ENCODE measurements at places on chromosomes 1 and 21. TPM values are rescaled to one million over a fixed set of nuclear protein-coding genes. Genes with fewer than 3 reads are reported as not detected.

Gene CTPS1
- 22.5 TPM for polyA plus RNA-seq

Gene CSMD2
- polyA plus RNA-seq = 0.11 TPM

Gene S100A6
- 1,213 TPM for polyA plus RNA-seq

Gene CAPN8
- not detected for polyA plus RNA-seq

Gene C1orf198
- 72.8 TPM for polyA plus RNA-seq

Gene ECM1
- 15.6 TPM for polyA plus RNA-seq

Gene CFAP74
- polyA plus RNA-seq = not detected

Gene PLA2G2A
- polyA plus RNA-seq = 112 TPM

Gene SIM2
- polyA plus RNA-seq = not detected

DNA sequence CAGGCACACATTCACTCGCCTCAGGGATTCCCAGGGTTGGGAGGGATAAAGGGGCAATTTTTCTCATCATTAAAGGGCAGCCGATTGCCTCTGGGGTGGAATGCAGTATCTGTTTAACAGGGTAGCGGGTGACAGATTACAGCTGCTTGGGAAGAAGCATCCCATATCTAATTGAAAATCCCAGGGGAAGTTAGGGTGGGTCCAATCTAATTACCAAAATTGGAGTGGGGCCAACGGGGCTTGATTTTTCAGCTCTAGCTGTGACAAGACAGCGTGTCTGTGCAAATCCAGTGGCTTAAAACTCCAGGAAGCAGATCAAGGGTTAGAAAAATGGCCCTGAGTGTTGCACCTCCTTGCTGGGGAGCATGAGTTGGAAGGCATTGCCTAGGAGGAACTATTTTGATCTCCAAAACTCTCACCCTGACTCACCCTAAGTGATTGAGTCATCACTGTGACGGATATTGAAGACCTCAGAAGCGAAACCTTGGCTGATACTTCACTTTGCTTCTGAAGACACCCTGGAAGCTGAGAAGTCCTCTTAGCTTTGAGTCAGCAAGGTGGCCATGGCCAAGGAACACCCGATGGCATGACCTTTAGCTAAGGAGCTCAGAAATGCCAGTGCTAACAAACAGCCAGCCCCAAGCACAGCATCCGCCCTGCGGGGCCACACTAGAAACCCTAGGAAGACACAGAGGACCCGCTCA lies 46.0 kb downstream of the GRHL3 start:
- no peak for DNase-seq

GRCh38 chr1:94843846-94844245 lies 23.7 kb downstream of the SLC44A3 start:
- no peak for DNase-seq

GRCh38 chr1:156491151-156491949 lies 9.2 kb downstream of the MEF2D start:
- no peak for DNase-seq

- DNase-seq = no peak
Measured at GRCh38 chr1:206963119-206963712, 7.0 kb downstream of the FCAMR start.

GRCh38 chr1:79797487-79797886 lies 791.0 kb upstream of the ADGRL4 start:
- DNase-seq = no peak

DNA sequence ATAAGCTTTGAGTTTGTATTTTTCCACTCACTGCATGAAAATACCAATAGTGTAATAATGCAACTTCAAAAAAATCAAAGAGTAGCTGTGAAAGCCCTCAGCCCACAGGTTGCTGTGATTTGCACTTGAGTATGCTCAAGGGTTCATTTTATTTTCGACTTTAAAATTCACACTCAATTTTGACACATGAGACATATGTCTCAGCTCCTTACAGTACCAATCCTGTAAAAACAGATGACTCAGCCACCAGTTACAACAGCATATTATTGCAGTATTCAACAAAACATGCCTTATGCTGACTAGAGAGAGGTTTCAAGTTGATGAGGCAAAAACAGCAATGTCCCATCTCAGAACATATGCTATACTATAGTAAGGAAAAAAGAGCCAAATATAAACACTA lies 66.1 kb downstream of the CYYR1 start:
- no peak for DNase-seq

DNA sequence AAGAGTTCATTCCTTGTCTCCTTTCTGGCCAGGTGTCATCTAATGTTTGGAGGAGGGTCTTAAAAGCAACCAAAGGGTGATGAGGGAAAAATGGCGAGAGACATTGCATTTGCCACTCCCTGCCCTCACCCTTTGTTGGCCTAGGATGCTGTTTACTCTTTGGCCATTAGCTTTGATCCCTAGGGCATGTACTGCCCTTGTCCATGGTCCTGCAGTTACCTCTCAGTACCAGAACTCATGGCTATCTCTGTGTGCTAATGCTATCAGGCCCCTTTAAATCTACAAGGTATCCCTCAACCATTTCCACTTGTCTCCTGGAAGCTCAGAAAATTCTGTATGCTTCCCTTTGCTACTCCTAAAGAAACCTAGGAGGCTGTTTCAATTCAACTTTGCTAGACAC lies 424.8 kb upstream of the PLXNA2 start:
- no peak for DNase-seq

GRCh38 chr21:25772686-25773085 lies 37.9 kb downstream of the GABPA start:
- no peak for DNase-seq

GRCh38 chr1:72241397-72241796 lies 40.9 kb downstream of the NEGR1 start:
- DNase-seq = no peak

DNA sequence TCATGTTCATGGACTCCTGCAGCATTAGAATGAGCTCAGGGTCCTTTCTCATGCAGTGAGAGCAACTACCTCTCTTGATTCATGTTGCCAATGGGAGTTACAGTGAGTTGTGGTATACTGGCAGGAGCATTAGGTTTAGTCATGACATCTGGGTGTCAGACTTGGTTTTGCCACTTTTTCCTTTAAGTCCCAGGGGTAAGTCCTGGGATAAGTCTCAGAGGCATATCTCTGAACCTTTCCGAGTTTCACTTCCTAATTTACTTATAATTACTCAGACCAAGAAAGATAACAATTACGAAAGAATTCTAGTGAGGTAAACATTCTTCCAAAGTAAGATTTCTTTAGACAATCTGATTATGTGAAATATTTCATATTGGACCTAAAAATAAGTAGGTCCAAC lies 606.0 kb downstream of the SMYD3 start:
- no peak for DNase-seq

- peak; percentile 74 for DNase-seq
Measured at GRCh38 chr1:9890224-9890731, 19.8 kb downstream of the CTNNBIP1 start.

GRCh38 chr1:242184955-242185354 lies 186.1 kb upstream of the MAP1LC3C start:
- no peak for DNase-seq

DNA sequence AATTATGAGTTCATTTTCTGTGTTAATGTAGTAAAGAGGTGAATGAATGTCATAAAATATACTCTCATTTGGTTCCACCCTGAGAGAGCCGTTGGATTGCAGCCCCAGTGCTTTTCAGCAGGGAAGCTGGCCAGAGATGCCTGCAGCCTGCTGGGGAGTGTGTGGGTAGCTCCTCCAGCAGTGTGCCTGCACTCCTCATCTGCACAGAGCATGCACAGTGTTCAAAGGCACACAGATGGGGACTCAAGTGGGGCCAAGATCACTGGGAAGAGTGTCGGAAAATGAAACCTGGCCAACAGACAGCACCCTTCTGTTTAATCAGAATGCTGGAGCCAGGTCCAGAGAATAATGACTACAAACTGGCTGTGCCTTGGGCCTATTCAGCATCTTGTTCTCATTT lies 206.8 kb downstream of the ST6GALNAC3 start:
- no peak for DNase-seq

- DNase-seq = no peak
Measured at GRCh38 chr1:161531986-161532643, 7.8 kb downstream of the HSPA6 start.

DNA sequence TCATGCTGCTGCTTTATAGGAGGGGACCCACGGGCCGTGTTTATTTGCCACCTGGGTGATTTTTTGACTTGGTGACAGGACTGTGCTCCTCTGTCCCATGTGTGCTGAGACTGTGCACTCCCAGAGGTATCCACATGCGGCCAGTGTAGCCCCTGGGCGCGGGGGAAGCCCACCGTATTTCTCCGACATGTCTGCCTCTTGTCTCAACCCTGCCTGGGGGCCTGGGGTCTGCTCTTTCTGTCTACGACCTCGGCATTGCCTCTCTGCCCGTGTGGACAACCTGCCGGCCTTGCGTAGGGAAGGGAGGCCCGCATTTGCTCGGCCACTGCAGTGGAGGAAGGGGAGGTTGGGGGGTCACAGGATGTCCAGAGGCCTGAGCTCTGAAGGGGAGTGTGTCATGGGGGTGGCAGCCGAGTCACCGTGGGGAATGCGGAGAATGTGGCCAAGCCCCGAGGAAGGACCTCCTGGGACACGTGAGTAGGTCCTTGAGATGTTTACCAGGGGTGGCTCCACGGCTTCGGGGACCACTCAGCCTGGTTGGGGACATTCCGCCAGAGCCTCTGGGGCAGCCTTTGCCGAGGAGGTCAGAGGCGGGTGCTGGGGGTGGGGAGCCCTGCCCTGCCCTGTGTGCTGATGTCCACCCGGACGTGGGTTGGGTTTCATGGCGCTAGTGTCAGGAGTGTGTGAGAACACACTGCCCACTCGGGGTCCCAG lies 11.0 kb downstream of the PRKCZ start:
- no peak for DNase-seq

DNA sequence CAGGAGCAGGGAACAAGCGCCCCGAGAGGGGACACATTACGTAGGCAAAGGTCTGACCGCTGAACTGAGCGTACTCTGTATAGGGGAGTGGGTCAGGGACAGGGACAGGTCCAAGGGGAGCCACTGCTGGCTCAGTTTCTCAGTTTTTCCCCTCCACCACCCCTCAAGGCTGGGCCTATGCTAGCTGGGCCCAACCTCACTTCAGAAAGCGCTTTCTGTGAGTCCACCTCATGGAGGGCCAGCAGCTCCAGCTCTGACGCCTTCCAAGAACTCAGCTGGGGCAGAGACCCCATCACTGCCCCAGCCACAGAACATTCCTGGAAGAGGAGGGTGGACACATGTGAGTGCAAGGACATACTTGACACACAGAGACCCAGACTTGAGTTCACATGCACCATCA lies 242.0 kb downstream of the FOXD2 start:
- DNase-seq = no peak

DNA sequence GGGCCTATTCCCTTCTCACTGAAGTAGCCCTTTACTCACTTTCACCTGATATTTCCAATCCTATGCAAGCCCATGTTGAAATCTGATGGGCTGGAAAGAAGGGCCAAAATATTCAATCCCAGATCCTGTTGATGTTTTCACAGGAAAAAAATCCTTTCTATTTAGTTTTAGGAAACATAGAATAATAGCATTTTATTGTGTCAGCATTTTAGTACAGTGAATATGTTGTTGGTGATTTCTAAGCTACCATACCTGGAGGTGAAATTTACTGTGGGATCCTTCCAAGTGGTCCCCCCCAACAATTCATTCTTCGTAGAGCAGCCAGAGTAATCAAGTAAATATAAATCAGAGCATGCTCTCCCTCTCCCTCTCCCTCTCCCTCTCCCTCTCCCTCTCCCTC lies 3.4 kb upstream of the UBE2U start:
- DNase-seq = no peak

GRCh38 chr1:171814692-171815091 lies 26.6 kb upstream of the DNM3 start:
- DNase-seq = no peak

- DNase-seq = no peak
Measured at GRCh38 chr1:93750955-93751354, 69.3 kb upstream of the BCAR3 start.

DNA sequence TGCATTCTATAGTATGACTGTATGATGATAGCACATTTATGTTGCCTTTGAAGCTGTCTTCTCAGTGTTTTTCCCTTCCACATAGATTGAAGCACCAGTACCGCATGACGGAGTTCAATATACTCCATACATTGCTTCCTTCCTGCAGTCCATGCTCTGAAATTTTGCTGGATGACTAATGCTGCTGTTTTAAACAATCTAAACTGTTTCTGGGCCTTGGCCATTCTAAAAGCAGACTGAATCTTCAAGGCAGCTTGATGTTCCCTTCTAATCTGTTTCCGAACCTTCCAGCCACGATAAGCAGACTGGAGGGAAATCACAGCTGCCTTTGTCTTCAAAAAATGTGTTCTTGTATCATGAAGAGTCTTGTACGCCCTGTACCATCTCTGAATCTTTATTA lies 36.2 kb upstream of the F13B start:
- DNase-seq = no peak

GRCh38 chr1:69109277-69109676 lies 458.4 kb upstream of the LRRC7 start:
- no peak for DNase-seq

DNA sequence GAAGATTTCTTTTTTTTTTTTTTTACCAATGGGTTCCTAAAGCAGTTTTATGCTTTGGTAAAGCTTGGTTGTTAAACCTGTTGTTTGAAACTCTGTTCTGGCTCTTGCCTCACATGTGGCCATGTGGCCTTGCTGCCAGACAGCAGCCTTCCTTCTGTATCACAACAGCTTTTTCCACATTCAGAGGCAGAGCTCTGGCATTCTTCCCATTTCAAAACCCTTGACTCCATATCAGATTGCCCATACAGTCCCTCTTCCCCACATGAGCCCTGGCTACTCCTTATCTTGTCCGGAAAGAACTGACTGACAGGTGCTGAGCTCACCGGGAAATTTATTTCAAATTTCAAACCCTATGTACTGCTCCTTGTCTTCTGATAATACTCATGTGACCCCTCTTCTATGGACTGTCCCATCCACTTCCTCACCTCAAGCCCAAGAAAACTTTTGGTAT lies 38.5 kb upstream of the LAX1 start:
- no peak for DNase-seq

GRCh38 chr1:51669272-51669671 lies 52.4 kb downstream of the OSBPL9 start:
- DNase-seq = no peak

DNA sequence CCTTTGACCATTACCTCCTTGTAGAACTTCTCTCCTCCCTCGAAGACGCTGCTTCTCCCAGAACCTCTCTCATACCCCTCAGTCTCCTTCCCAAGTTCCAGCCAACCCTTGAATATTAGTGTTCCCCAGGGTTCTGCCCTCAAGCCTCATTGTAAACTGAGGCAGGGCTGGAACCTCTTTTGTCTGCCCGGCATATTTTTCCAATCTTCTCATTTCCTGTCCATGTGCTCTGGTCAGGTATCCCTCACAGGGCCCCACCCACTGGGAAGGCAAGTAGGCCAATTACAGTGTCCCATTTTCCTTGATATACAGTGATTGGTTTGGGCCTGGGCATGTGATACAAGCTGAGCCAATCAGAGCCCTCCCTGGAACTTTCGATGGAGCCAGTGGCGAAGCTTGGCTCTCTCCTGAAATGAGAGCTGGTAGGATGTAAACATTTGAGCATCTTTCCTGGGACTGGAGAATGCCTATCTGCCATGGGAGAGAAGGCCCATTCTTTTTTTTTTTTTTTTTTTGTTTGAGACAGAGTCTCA lies 57.1 kb upstream of the ID3 start:
- no peak for DNase-seq

Data from heart left ventricle (tissue), 16 donors.